ENCODE measurements at places on chromosomes 12 and 14. TPM values are rescaled to one million over a fixed set of nuclear protein-coding genes. Genes with fewer than 3 reads are reported as not detected.

Gene PMCH
- total RNA-seq, result not detected

Gene RNASE2
- total RNA-seq, result 0.89 TPM

Gene RERGL
- 0.97 TPM for total RNA-seq

Gene CCND2
- total RNA-seq, result 478 TPM

Gene TRHDE
- total RNA-seq, result 0.30 TPM

Gene STXBP6
- 13.9 TPM for total RNA-seq

Gene KRT85
- not detected for total RNA-seq

Gene GSC
- total RNA-seq, result 0.43 TPM

Gene CLEC7A
- 2.6 TPM for total RNA-seq

Gene SMOC1
- total RNA-seq, result 0.22 TPM

Gene EML1
- total RNA-seq, result 29.9 TPM

Gene GLIPR1L1
- not detected for total RNA-seq

Gene CLEC6A
- not detected for total RNA-seq

GRCh38 chr14:78758333-78758732 is 588.2 kb downstream of the NRXN3 start:
- DNase-seq, result no peak

GRCh38 chr14:77059276-77059915 is 30.9 kb upstream of the IRF2BPL start:
- DNase-seq, result no peak

GRCh38 chr12:3600039-3600720 is 109.2 kb downstream of the PRMT8 start:
- no peak for DNase-seq

DNA sequence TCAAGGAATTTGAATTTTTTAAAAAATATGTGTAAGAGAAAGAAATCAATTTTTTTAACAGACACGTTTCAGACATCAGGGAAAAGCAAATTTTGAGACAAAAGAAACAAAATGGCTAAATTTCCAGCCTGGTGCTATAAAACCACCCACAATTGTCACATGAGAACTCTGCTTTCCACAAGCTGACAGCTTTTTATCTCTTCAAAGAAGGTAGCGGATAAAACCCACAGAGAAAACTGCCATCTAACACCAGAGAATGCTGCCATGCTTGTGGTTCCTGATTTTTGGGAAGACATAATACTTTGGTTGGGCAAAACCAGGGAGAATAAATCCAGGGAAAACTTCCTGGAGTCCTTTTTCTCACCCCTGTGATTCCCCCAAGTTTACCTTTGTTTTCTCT is 10.3 kb upstream of the ITPR2 start:
- no peak for DNase-seq

GRCh38 chr14:63214417-63215196 is 10.4 kb downstream of the RHOJ start:
- no peak for DNase-seq

GRCh38 chr12:68648179-68648578 is 37.5 kb downstream of the RAP1B start:
- DNase-seq, result no peak

GRCh38 chr14:50620341-50620740 is 47.8 kb downstream of the SAV1 start:
- no peak for DNase-seq

DNA sequence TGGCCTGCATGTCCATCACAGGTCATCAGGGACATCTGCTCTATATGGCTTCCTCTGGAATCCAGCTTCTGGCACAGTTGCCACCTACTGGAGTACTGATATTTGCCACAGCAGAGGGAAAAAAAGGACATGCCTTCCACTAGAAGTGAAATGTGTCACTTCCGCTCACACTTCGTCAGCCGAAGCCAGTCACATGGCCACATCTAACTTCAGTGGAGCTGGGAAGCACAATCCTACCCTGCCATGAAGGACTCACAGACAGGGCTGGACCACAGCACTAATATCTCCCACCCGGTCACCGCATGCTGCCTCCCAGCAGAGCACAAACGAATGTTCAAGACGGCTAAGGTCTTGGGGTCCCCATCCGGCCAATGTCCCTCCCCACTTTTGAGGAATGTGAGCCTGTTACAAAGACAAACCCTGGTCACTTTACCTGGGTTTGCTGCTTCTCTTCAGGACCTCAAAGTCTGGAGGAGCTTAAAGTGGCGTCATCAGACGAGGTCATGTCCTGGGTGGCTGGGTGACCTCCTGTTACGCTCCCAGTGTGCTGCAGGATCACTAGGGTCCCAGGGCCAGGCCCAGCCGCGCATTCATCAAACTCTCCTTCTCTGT is 98.6 kb downstream of the GCH1 start:
- DNase-seq, result peak; percentile 71

GRCh38 chr14:66237741-66238140 is 248.4 kb upstream of the CCDC196 start:
- no peak for DNase-seq

DNA sequence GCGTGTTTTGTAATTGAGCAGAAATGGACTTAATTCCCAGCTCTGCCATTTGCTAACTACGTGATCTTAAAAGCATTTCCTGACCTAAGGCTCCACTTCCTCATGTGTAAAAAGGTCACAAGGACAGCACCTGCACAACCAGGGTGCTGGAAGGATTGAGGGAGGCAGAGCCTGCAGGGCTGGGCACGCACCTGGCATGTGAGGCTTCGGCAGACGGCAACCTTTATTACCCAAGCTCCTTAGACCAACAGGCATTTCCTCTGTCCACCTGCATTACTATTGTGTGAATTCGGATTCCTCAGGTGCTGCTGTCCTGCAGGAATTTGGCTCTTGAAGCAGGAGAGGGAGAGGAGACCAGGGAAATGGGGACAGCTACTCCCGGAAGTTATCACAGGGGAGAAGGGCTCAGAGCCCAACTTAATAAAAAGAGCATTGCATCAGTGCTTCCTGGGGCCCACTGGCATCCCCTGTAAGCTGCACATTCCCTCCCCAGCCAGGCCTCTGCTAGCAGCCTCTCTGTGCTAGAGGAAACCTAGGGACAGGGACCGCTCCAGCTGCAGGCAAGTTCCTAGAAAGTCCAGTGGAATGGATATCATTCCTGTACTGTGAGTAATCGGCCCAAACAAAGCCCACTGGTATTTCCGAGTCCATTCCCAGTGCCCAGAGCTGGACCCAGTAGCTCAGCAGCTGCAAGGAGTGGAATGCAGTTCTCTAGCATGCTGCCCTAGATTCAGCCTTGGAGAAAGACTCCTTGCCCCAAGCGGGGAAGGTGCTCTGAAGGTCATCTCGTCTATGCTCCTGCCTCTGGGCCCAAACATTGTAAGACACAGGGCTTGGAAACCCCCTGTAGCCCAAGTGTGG is 157.1 kb upstream of the CCND2 start:
- no peak for DNase-seq

GRCh38 chr12:20865873-20866272 is 55.4 kb downstream of the SLCO1B3 start:
- no peak for DNase-seq

DNA sequence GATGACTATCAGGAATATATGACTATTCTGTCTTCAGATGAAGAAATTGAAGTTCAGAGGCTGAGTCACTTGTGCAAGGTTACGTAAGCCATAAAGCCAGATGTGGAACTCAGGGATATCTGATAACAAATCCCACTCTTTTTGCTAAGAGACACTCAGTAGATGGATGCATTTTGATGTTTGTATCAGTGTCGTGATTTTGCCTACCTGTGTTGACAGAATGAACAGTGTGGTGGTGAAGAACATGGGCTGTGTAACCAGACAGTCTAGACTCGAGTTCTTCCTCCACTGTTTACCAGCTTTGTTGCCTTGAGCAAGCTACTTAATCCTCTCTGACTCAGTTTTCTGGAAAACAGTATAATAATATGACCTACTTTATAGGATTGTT is 93.9 kb downstream of the DAAM1 start:
- no peak for DNase-seq

DNA sequence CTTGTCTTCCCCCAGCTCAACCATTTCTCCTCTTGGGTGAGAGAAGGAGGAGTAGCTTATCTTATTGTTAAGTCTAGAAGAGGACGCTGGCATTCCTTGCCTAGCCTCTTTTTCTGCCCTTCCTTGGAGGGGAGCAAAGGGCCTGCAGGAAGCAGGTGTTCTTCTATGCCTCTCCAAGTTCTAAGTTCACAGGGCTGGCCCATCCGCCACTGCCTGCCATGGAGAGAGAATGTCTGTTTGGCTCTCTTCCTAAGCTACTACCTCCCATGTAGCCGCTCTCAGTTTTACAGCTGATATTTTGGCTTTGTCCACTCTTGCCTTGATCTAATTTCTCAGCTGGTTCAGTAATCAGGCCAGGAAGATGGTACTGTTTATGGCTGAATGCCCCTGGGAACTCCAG is 201.2 kb downstream of the NTF3 start:
- DNase-seq, result no peak

DNA sequence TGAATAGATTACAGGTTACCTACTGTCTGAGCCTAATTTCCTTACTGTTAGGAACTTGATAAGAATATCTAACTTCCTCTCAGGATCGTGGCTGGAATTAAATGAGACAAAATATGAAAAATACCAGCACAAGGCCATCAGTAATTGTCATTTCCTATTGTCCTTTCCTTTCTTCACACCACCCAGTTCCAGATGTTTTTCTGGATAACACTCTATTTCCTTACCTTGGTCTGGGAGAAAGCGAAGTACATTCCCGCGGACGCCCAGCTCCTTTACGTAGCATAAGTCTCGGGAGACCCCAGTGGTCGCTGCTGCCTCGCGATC is 376 bp downstream of the GDF3 start:
- DNase-seq, result no peak

DNA sequence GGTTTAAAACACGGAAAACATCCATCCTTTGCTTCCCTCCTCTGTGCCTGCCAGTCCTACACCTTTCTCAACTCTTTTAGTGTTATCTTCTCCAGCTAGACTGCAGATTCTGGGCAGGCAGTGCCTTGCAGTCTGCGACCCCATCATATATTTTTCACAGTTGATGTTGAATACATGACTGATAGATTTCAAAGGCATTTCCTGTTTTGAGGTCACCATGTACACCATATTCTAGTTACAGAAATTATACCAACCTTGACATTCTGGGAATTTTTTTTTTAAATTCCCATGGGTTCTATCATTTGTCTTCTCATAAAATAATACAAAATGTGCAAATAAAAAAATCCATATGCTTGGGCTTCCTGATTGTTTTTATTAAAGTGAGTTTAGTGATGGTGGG is 16.6 kb downstream of the SOCS2 start:
- DNase-seq, result no peak

GRCh38 chr12:33575346-33575745 is 135.7 kb upstream of the SYT10 start:
- no peak for DNase-seq

- DNase-seq, result peak; percentile 78
Measured at GRCh38 chr12:55073043-55074022, 52.9 kb upstream of the OR9K2 start.

DNA sequence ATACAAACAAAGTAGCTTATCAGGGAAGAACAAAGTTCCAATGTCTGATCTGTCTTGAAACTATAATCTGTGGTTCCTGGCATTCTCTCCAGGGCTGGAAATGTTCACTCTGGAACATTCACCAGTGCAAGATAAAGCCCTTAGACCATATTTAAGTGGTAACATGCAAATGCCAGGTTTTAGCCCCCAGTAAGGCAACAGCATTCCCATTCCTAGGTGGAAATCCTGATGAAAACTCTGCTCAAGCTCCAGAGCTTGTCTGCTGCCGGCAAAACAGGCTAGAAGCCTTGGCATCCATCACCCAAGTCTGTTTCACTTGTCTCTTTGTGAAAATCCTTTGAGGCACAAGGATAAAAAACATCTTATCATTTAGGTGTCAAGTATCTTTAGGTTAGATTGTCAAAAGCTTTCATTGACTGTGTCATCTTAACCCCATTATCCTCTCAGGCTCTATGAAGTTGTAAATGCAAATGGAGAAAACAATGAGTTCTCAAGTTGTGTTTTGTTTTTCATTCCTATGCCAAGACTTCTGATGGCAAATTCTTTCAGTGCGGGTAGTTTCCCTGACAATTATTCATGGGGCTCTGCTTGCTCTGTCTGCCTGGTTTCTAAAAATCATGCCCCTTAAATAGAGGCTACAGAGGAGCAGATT is 344.7 kb downstream of the NELL2 start:
- no peak for DNase-seq

DNA sequence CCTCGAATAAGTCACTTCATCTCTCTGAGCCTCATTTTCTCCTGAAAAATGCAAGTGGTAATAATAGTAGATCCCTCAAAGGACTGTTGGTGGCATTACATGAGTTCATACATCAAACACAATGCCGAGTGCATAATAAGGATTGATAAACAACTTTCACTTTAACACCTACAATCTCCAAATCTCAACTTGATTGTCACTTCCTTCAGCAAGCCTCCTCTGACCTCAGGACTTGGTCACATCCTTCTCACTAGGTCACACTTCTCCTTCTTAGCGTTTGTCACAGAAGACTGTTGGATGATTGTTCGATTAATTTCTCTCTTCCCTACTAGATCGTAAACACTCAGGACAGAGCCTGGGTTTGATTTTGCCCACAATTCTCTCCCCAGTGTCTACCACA is 7.9 kb upstream of the PRKAB1 start:
- no peak for DNase-seq

DNA sequence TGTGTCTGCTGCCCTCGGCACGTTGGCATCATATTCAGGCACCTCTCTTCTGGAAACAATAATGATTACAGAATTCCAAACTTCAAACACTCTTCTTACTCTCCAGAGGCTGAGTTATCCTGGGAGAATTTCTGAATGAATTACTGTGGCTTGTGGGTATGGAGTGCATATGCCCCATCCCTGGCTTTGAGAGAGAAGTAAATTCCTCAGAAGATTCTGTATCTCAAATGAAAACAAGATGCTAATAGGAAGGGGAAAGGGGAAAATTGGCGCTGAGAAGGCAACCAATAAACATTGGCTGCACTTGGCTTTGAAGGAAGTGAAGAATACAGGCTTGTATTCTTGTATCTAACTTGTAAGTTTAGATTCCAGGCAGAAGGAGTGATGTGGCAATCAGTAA is 132.0 kb upstream of the NOVA1 start:
- DNase-seq, result no peak

- DNase-seq, result no peak
Measured at GRCh38 chr14:37588667-37588955, 6.4 kb downstream of the FOXA1 start.

- DNase-seq, result no peak
Measured at GRCh38 chr12:54228471-54228870, 39.7 kb upstream of the SMUG1 start.

DNA sequence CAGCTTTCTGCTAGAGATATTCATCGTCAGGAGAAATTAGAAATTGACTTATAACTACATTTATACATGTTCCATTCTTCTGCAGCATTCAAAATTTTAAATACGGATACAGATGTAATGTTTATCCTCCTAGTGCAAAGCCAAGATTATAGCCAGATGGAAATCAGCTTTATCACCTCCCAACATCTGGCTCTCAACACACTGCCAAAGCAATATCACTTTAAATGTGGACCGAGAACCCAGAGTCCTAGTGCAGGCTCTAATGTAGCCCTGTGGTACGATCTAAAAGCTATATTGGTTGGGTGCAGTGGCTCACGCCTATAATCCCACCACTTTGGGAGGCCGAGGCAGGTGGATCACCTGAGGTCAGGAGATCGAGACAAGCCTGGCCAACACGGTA is 6.5 kb downstream of the MLH3 start:
- DNase-seq, result no peak
